ENCODE measurements at places on chromosomes 2 and 18.
A peak's percentile ranks its signal among the peaks of the same experiment; 100 is the strongest.

DNA sequence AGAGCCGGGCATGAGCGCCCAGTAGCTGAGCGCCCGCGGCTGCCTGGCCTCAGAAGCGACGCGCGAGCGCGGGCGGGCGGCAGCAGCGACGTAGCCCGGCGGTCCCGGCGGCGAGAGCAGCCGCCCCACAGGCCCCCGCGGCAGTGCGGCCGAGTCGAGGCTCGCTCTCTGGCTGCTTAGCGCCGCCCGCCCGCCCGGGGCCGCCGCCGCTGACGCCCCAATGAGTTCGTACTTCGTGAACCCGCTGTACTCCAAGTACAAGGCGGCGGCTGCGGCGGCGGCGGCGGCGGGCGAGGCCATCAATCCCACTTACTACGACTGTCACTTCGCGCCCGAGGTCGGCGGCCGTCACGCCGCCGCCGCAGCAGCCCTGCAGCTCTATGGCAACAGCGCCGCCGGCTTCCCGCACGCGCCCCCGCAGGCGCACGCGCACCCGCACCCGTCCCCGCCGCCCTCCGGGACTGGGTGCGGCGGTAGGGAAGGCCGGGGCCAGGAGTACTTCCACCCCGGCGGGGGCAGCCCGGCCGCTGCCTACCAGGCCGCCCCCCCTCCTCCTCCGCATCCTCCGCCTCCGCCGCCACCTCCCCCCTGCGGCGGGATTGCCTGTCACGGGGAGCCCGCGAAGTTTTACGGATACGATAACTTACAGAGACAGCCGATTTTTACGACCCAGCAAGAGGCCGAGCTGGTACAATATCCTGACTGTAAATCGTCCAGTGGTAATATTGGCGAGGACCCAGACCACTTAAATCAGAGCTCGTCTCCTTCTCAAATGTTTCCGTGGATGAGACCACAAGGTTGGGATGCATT, 847 bp downstream of the HOXD8 start:
- peak; percentile 50 for DNase-seq

GRCh38 chr2:117086943-117087250, 727.6 kb upstream of the DDX18 start:
- DNase-seq: no peak

GRCh38 chr2:38264396-38265221, 112.5 kb downstream of the ATL2 start:
- no peak for DNase-seq

DNA sequence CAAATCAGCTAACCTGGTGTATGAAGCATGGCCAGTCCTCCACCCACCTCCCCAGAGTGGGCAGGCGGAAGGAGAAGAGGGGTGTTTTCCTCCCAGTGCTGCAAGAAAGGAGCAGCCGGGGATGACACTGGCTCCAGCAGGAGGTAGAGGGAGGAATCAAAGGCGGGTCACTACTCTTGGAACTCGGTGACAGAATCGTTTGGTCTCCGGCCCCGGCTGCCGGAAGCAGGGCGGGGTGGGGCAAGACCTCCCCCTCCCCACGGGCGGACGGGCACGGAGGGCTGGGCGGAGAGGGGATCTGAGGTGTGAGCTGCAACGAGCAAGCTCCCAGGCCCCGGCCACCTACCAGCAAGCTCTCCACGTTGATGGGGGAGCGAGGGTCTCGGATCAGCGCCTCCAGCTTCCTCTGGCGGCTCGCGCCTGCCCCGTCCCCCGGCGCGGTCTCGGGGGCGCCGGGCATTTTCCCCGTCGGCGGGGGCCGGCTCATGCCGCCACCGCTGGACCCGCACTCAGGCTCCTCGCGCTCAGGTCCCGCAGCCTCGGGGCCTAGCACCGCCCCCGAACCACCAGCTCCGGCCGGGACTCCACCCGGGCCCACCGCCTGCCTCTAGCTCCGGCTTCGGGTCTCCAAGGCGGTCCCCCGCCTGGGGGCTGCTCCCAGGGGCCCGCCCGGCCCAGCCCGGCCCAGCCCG, 640 bp downstream of the ROCK2 start:
- peak; percentile 13 for DNase-seq

DNA sequence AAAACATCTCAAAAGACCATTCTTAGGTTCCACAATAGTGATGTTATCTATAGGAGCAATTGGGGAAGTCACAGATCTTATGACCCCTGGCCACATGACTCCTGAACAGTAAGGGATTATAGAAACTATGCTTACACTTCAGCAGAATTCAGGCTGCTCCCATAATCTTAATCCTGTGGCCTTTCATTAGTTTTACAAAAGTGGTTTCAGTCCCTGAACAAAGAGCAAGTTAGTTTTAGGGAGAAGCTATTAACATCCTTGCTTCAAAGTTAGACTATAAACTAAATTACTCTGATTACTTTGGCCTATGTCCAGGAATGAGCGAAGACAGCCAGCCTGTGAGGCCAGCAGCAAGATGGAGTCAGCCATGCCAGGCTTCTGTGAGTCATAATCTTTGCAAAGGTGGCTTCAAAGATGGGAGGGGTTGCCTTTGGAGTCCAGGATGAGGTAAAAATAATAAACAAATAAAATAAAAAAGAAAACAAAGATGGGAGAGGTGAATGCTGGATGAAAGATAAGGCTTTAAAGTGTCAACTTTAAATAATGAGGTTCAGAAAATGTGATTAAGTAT, 168.7 kb upstream of the NDUFV2 start:
- DNase-seq: no peak

DNA sequence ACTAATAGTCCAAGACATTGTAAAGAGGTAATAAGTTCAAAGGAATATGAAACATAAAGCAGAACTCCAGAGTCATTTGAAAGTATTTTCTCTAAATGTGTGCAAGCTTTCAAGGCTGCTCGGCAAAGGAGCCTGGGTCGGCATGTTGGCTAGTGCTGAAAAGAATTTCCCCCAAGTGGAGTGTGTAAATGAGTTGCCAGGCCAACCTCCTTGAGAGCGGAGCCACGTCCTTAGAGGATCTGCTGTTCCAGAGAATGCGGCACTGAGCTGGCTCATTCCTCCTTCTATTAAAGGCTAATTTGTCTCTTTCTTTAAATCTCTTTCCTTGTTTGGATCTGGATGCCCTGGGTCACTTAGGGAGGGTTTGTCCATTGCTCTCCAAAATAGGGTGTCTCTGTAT, 127.5 kb downstream of the RDH14 start:
- no peak for DNase-seq

DNA sequence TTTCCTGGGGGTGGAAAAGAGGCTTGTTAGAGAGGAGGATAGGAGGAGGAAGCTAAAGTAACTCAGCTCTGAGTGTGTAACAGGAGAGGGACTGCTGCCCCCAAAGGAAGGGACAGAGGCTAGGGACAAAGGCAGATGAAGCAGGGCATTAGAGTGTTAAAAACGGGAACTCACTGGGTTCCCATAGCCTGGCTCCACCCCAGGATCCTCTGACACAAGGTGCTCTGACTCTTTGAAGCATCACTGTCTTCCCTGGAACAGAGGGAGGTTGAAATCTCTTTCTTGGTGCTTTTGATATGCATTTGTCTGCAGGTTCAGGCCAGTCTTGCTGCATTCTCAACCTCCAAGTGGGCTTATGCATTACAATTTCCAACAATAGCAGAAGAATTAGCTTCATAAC, 22.9 kb downstream of the IL36A start:
- DNase-seq: no peak

- DNase-seq: no peak
Observed at GRCh38 chr2:33115196-33115595, 168.4 kb downstream of the LTBP1 start.

- no peak for DNase-seq
Observed at GRCh38 chr18:47632970-47633635, 297.4 kb downstream of the SMAD2 start.

DNA sequence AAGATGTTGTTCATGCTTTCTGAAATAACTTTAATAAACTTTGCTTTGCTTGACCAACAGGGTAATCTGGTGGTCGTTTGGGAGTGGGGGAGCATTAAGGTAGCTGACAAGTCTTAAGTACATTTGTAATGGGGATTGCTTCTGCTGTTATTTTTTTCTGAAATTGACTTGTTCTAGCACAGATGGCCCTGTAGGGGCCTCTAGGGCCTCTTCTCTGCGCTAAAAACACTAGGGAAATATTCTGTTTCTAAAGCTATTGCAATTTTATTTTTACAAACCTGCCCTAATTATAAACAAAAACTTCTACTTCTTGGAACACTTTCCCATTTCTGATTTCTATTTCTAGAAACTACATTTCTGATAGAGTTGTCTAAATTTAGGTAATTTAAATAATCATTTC, 191.3 kb upstream of the KCNJ3 start:
- no peak for DNase-seq

GRCh38 chr2:97617911-97618310, 28.0 kb upstream of the COX5B start:
- DNase-seq: no peak

DNA sequence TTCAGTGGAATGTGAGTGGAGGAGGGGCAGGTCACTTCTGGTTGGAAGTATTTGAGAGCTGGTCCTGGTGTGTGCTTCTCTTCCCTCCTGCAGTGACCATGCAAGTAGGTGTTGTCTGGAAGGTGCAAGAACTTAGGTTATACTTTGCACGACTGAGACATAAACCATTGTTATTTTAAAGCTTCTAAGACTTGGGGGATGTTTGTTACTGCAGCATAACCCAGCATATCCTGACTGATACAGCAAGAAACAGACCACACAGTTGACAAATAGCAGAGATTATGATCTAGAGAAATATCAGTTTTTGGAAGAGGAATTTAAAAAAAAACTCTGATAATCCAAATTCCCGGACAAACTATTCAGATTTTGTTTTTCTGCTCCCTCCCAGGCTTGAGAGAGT, 130.8 kb downstream of the ACTR3 start:
- DNase-seq: no peak

GRCh38 chr2:236993286-236993685, 92.4 kb upstream of the COPS8 start:
- DNase-seq: no peak

GRCh38 chr2:128573116-128573515, 254.4 kb upstream of the HS6ST1 start:
- no peak for DNase-seq

GRCh38 chr2:229821316-229821715, 100.5 kb downstream of the TRIP12 start:
- DNase-seq: no peak

- no peak for DNase-seq
Observed at GRCh38 chr2:234998404-234999211, 46.8 kb downstream of the SH3BP4 start.

- DNase-seq: no peak
Observed at GRCh38 chr2:227627769-227628168, 10.5 kb downstream of the SCYGR4 start.

Data from NCI-H774 (cell line).